ENCODE measurements at places on chromosomes 13 and 19.

DNA sequence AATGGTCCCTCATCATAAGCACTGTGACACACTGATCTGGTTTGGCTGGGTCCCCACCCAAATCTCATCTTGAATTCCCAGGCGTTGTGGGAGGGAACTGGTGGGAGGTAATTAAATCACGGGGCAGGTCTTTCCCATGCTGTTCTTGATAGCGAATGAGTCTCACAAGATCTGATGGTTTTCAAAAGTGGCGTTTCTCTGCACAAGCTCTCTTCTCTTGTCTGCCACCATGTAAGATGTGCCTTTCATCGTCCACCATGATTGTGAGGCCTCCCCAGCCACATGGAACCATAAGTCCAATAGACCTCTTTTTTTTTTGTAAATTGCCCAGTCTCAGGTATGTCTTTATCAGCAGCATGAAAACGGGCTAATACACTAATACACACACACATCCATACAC is 6.9 kb upstream of the GPR4 start:
- no peak for DNase-seq

DNA sequence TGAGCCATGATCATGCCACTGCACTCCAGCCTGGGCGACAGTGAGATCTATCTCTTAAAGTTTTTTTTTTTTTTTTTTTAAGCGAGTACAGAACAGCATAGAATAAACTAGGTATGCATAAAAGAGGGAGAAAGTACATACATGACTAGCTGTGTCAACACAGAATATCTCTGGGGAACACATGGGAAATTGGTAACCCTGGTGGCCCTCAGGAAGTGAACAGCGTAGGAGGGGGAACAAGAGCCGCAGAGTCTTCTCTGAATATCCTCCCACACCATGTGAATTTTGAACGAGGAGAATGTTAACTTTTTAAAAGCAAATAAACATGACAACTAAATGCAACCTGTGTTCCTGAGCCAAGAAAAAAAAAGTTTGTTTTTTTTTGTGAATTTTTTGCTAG is 15.2 kb downstream of the PHLDB3 start:
- DNase-seq = peak; percentile 64

GRCh38 chr13:39780711-39781110 is 125.2 kb downstream of the COG6 start:
- no peak for DNase-seq

DNA sequence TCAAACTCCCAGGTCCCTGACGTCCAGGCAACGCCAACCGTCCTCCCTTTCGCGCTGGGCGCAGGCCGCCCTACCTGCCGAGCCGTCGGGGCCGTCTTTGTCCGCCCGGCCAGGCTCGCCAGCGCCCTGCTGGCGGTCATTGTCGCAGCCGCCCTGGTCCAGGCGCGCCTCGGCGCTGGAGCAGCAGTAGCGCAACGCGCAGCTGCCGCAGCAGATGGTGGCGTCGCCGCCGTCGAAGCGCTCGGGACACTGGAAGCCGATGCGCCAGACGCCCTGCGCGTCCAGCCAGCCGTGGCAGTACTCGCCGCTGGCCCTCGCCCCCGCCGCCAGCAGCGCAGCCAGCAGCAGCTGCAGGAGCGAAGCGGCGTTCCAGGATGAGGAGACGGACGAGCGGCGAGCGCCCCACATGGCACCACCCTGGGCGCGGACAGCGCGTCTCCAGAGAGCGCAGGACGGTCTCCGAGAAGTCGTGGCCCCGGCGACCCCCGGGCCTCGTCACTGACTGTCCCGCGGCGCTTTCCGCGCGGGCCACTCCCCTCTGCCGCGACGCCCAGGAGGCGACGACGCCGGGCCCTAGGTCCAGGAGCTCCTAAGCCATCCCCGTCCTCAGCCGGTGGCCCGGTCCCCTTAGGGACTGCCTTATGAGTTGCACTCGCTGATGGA is 1.1 kb downstream of the SHISA2 start:
- DNase-seq = no peak

- DNase-seq = no peak
Observed at GRCh38 chr19:2906631-2907195, 6.0 kb downstream of the ZNF57 start.

GRCh38 chr13:21686751-21687391 is 16.0 kb downstream of the FGF9 start:
- no peak for DNase-seq

GRCh38 chr19:1122972-1123363 is 19.2 kb downstream of the GPX4 start:
- DNase-seq = peak; percentile 88

DNA sequence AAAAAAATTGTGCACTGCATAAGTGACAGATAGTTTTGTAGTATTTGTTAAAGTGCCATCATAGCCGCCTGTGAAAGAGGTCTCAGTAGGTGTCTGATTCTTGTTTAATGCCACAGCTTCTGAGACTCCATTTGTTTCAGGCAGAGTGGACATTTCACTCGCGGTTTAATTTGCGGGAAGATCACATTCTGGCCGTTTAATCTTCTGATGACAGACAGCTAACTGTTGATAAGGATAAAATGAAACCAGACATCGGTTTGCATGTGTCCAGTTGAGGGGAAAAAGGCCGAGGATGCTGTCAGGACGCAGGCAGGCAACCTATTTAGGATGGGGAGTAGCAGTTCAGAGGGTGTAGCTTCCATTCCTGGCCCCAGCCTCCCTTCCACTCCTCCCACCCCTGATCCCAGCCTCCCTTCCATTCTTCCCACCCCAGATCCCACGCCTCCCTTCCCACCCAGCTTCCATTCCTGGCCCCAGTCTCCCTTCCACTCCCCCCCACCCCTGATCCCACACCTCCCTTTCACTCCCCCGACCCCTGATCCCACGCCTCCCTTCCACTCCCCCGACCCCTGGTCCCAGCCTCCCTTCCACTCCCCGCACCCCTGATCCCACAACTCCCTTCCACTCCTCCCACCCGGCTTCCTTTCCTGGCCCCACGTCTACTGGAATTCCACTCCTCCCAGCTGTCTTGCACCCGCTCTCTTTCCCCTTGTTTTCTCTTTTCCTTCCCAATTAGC is 23.8 kb downstream of the ATP11A start:
- DNase-seq = no peak
